Stimulated activated CD4-positive, alpha-beta T cell treated with anti-CD3 and anti-CD28 coated beads, Interleukin-1b, Interleukin-23, amount 100 ng/mL, for 48 hours (primary cell): ENCODE measurements at places on chromosomes 1 and 21.

- no peak for DNase-seq
Measured at GRCh38 chr1:93604411-93604810, 77.2 kb downstream of the BCAR3 start.

GRCh38 chr1:56824271-56824670 lies 5.1 kb upstream of the FYB2 start:
- DNase-seq, result no peak

DNA sequence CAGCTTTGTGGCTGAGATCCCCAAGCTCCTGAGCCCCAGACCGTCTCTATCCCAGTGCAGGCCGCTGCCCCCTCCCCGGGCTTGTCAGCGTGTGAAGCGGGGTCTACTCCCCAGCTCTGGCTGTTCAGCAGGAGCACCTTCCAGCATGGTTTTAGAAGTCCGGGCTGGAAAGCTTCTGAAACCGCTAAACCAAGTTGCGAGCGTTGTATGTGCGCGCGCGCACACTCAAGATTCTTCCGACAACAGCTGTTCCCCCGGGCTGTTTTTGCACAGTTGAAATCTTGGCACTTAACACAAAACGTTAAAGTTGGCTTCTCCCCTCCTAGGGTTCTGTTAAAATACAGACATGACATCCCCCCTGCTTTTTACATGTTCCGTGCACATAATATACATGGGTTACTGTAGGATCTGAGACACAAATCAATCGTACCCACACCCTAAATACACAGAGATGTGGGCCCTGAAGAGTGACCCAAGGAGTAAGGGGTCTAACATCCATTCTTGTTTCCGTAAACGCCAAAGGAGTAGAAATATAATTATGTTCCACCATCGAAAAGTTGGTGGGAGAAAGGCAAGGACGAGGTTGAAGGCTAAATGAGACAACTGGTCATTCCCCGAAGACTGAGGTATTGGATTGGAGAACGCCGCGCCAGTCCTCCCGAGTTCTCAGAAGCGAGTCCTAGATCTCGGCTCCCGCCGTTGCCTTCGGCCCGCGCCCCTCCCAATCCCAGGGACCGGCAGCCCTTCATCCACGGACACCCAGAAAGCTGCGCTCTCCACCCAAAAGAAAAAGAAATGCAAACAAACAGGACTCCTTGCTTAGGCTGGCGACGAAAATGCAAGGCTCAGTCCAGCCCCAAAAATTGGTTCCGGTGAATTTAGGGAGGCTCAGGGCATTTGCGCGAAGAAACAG lies 1.3 kb downstream of the TBX15 start:
- DNase-seq, result no peak

GRCh38 chr1:228043281-228043848 lies 36.6 kb downstream of the WNT3A start:
- no peak for DNase-seq

- DNase-seq, result no peak
Measured at GRCh38 chr1:183070923-183071618, 47.9 kb downstream of the LAMC1 start.

DNA sequence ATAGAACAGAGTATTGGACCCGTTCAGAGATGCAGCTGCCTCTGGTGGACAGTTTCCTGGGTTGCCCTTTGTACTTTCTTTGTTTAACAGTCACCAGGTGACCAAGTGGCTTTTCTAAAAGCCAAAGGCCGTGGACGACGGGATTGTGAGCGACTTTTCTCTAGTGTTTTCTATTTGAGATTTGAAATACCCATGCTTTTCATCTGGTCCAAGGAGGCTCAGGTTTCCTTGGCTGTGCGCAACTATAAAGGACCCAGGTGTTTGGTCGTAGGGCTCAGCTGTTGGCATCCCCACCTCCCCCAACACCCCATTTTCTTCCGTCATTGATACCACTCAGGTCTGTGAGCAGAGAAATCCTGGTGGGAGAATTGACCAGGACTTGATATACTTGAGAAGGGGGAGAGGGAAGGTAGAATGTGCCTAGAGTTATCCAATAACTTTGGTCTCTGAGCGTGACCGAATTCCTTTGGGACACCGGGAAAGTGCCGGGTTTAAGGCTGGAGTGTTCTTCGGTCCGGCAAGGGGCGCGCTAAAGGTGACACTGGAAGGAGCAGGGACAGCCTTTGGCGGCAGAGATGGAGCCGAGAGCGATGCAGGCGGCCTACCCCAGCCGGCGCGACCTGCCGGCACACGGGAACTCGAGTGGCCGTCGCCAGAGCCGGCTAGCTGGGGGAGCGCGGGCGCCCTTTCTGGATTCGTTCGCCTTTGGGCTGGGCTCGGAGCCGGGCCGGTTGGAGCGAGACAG lies 83.4 kb upstream of the BMP8A start:
- no peak for DNase-seq

DNA sequence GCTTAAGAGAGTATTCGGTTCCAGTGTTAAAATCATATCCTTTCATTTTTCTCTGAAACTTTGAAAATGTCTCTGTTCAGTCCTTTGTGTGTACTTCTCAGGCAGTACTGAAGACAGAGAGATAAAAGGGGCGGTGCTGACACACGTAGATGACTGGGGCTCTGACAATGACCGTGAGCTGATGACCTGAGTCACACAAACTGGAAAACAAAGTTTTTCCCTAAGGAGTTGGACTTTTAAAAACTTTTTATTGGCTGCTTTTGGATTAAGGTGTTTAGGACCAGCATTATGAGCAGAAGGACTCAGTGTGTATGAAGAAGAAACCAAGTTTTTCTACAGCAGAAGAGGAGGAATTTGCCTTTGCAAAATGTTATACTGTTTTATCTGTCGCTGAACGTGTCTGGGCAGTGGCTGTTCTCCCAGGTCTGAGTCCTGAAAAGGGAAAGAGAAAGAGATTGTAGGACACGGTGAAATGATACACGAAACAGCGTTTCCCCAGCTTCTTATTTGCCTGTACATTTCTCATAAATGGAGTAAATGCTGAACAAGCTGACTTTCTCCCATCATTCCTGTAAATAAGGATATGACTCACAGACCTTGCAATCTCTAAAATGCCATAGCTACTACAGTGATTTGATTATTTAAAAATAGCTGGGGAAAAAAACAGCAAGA lies 51.5 kb downstream of the MAP3K7CL start:
- no peak for DNase-seq

- DNase-seq, result no peak
Measured at GRCh38 chr1:5944154-5944842, 47.9 kb downstream of the NPHP4 start.

- DNase-seq, result no peak
Measured at GRCh38 chr1:104856091-104856490, 1106.4 kb downstream of the AMY1C start.

GRCh38 chr1:184163674-184164465 lies 112.3 kb downstream of the TSEN15 start:
- peak; percentile 6 for DNase-seq
